ENCODE measurements at places on chromosomes 16 and 17.

GRCh38 chr16:88629835-88630234, 8.5 kb upstream of the IL17C start:
- DNase-seq = no peak

GRCh38 chr17:67434061-67434525, 57.0 kb downstream of the PITPNC1 start:
- DNase-seq = peak; percentile 86

GRCh38 chr17:57785022-57785421, 39.9 kb upstream of the CCDC182 start:
- no peak for DNase-seq

DNA sequence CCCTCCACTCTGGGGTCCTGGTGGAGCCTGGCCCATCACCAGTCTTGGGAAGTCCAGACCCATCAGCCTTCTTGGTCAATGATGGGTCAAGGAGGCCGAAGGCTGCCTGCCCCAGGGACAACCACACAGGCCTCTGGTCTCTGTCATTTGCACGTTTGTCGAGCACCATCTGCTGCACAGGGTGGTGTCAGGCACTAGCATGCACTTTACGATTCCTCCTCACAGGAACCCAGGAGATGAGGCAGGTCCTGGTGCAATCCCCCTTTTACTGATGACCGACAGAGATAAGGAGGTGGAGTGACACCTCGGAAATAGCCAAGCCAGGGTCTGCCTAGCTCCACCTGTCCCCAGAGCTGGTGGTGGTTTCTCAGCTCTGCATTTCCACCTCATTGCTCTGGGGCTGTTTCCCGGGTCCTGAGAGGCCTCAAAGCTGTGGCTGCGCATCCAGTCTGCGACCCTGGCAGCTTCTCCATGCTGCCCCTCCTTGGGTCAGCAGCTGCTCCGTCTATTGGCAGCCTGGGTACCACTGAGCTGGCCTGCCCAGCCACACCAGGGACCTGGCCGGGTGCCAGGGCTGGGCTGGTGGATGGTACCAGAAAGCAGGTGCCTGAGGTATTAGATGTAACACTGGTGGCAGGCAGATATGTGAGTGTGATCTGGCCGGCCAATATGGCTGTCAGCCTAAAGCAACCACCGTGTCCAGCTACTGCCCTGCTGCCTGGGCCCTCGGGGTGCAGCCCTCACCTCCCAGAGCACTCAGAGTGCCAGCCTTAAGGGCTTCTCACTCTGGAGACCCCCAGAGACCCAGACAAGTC, 10.0 kb downstream of the MMP15 start:
- no peak for DNase-seq

DNA sequence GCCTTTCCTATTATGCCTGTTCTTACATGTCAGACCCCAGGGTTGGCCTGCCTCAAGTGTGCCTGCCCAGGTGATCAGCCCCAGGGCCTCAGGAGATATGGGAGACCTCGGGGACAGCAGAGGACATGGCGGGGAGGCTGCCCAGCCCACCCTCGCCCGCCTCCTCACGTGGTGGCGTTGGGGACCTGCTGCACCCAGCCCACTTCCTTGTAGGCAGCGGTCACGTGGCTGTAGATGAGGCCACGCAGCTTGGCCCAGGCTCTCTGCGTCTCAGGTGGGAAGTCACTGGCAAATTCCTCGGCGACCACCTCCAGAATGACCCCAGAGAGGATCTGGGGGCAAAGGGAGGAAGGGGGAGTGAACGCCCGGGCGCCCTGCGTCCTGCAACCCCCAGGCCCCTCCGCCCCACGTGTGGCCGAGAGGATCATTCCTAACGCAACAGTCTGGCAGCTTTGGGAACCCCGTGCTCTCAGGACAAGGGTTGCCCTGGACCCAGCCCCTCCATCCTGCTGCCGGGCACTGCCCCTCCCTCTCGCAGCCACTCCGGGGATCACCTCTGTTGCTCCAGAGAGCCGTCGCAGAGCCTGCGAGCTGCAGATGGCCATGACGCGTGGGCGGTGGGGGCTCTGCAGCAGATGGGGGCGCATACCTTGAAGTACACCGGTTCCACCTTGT, 6.6 kb downstream of the CYGB start:
- no peak for DNase-seq

DNA sequence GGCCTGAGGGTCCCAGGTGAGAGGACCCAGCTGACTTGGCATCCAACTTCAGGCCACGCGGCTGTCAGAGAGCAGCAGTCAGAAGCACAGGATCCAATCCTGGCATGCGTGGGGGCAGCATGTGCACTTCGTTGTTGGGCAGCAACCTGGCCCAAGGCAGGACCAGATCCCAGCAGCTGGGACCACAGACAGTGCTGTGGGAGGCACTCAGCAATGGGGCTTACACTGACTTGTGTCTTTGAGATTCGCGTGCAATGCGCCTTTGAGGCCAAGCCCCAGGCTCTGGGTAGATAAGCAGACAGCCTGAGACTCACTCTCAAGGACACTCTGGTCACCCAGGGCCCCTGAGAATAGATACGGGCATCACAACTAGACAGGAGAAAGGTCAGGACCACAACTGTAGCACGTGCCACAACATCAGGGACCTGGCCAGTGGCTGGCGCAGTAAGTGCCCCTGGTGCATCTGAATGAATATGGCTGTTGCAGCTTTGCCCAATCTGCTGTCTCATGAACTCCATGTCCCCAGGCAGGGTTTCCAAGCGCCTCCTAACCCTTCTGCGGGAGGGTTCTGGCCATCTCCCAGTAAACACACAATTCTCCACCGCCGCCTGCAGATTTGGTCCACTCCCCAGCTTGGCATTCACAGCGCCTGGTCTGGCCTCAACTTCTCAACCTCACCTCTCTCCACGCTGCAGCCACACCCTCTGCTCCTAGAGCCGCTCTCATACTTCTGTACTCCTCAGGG, 3.2 kb downstream of the PAM16 start:
- DNase-seq = no peak

- DNase-seq = no peak
These were observed 7.1 kb downstream of the FBRS start for GRCh38 chr16:30665155-30665829.

DNA sequence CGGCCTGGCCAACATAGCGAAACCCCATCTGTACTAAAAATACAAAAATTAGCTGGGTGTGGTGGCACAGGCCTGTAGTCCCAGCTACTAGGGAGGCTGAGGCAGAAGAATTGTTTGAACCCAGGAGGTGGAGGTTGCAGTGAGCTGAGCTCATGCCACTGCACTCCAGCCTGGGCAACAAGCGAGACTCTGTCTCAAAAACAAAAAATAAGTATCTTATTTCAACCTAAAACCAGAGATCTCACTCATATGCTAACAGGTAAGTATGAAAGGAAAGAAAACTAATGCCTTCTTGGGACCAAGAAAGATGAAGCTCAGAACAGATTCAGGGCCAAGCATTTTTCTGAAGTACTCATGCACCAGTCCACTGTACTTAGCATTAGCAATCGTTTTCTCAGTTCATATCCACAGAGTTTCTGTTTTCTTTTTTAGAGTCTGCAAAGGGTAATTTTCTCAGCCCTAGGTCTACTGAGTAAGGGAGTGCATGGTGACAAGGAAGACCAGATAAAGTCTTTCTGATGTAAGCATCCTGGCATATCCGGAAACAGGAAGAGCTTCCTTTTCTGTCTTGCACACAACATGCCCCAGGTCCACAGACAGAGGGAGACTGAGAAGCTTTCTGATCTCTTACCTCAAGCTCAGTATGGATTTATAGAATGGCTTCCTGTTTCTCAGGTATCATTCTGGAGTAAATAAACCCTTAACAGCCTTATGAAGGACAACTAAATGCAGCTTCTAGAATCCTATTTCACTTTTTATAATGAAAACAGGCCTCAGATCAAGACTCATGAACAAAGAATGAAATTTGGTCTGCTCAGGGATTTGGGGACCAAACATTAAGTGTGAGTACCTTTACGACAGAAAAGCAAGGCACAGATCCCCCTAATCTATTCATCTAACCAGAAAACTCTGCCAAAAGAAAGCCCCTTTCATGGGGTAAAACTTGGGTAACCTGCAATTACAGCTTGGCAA, 38.7 kb upstream of the FOXJ1 start:
- DNase-seq = peak; percentile 29

- no peak for DNase-seq
These were observed 2.6 kb upstream of the SRL start for GRCh38 chr16:4244254-4245076.

DNA sequence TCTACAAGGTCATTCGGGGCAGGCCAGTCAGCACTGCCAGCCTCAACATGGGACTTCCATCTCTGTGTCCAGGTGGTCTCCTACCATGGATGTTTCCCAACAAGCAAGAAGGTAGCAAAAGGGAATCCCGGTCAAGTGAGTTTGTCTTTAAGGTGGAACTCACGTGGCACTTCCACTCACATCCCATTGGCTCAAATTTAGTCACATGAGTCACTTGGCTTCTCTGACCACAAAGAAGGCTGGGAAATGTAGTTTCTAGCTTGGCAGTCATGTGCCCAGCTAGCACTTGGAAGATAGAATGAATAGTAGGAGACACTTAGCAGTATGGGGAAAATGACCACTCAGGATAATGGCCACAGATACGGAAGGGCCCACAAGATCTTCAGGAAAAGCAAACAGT, 106.6 kb downstream of the AIPL1 start:
- DNase-seq = no peak

DNA sequence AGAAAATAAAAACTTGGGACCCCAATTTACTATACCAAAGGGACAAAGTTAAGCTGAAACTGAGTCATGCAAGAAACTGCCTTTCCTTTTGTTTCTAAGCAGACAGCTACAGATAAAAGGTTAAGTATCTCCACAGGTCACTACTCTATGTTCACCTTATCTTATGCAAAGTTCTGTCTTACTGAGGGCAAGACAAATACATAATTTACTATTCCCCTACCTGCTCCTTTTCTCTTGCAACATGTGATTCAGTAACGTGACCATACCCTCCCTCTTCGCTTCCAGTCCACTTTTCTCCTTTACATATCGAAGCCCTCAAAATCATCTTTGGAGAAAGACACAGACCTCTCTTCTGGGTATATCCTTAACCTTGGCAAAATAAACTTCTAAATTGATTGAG, 42.3 kb downstream of the SCPEP1 start:
- no peak for DNase-seq

GRCh38 chr17:76612977-76613851, 27.6 kb upstream of the ST6GALNAC2 start:
- DNase-seq = no peak

GRCh38 chr17:29583324-29584248, 5.9 kb downstream of the GIT1 start:
- no peak for DNase-seq

DNA sequence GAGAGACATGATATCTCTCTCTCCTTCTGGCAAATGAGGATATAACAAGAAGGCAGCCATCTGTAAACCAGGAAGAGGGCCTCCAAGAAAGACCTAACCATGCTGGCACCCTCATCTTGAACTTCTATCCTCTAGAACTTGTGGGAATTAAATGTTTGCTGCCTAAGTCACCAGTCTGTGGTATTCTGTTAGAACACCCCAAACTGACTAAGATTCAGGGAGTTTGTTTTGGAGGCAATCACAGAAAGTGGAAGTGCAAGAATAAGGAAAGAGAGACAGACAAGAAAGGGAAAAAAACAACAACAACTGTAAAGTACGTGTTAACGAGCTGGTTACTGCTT, 114.5 kb upstream of the GOT2 start:
- no peak for DNase-seq

GRCh38 chr17:73513426-73513825, 130.8 kb downstream of the SDK2 start:
- DNase-seq = no peak

DNA sequence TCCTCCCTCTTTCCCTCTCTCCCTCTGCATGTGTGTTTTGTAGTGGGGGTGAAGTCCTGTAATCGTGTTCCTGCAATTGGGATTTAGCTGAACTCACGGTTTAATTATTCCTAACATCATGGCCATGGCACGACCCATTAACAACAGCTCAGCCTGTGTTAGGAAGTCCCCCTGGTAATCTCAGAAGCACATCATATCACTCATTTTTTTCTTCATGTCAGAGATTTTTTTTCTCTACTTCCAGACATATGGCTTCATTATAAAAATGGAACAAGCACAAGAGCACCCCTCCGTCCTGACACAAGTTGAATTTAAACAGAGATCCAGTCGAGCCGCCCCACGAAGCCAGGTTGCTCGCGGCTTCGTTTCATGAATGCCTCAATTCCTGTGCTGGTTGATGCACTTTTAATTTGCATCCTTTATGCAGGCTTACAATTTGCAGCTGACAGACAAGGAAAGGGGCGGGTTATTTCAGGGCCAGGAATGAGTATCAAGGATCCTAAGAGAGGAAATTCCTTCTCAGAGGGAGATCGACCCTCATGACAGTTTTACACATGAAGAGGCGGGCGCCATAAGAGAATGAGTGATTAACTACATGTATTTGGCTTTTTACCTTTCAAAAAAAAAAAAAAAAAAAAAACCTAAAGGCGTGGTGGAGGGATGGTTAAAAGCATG, 192.9 kb downstream of the MAF start:
- DNase-seq = no peak

- DNase-seq = no peak
These were observed 8.3 kb upstream of the GALK1 start for GRCh38 chr17:75773121-75773807.

GRCh38 chr17:39416141-39416540, 14.7 kb upstream of the FBXL20 start:
- no peak for DNase-seq

DNA sequence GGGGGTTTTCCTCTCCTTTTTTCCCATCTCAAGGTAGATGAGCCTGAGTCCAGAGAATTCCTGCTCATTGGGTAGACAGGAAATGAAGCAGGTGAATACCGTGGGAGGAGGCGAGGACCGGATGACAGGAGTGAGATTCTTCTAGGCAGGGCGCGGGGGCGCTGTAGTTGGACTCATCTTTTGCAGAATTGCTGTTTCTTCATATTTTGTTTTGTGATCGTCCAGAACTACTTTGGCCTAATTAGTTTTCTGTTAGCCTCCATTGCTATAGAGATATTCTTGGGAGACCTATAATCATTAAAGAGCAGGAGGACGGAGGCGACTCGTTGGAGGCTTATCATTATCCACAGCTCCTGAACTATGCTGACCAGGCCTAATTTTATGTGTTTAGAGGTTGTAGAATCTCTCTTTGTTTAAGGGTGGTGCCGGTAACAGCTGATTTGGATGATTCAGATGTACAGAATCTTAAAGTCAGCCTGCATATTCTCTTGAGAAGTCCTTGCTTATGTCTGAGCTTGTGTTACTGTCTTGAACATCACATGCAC, 650 bp downstream of the ATP6V0A1 start:
- no peak for DNase-seq

GRCh38 chr16:69367980-69368379, 16.4 kb upstream of the TMED6 start:
- no peak for DNase-seq

DNA sequence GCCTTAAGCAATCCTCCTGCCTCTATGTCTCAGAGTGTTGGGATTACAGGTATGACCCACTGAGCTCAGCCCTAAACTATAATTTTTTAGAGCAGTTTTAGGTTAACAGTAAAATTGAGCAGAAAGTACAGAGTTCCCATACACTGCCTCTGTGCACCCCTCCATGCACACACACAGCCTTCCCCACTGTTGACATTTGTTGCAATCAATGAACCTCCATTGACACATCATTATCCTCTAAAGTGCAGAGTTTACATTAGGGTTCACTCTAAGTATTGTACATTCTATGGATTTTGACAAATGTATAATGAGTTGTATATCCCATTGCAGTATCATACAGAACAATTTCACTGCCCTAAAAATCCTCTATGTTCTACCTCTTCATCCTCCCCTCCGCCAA, 35.0 kb downstream of the NGFR start:
- DNase-seq = no peak

- DNase-seq = no peak
These were observed 30.8 kb downstream of the BEAN1 start for GRCh38 chr16:66457888-66458287.

Measured in KG1 (cell line).